Activated B cell treated with CpG ODN at 0.5 μM for 24 hours (primary cell): ENCODE measurements at places on chromosomes 3 and 15. TPM values are rescaled to one million over a fixed set of nuclear protein-coding genes. Genes with fewer than 3 reads are reported as not detected.

The TRH gene
- not detected in 2 replicates for total RNA-seq

The TP53BP1 gene
- 53.9 and 54.6 TPM in 2 replicates for total RNA-seq

DNA sequence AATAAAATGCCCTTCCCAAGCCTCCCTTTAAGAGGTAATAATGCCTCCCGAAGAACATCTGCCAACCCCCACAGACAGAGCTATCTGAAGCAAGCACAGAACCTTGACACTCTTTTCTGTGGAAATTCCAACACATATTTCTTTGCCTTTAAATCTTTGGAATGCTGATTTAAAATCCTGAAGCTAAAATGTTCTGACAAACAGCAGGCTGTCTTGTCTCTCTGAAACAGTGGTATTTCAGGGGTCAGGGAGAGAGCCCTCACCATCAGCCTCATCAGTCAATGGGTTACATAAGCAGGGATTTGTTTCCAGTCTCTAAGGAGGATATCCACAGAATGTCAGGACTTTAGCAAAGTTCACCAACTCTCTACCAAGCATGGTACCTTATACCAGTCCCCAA lies 27.8 kb upstream of the ARHGEF3 start:
- H3K4me3 ChIP-seq, result no peak overlapping the region
- no peaks in the 10 kb centered on the region for H3K36me3 ChIP-seq
- H3K27me3 ChIP-seq, result no peaks in the 10 kb centered on the region
- no peak overlapping the region for H3K27ac ChIP-seq
- H3K4me1 ChIP-seq, result no peaks in the 10 kb centered on the region

The PLA1A gene
- total RNA-seq, result 0.56 and 1.1 TPM in 2 replicates

DNA sequence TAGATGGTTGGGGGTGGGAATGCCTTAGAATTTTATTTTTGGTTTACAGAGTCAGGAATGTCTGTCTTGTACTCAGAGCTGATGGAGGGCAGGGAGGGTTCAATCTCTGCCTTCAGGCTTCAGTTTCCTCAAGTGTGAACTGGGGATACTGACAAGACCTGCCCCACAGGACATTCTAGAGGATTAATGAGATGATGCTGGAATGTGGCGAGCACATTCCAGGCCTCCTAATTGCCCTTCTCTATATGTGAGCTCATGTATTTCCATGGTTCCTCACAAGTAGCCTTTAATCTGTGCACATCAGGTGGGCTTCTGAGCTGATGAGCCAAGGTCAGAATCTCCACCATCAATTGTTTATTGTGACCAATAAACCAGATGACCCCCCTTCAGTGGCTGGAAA lies 90.4 kb downstream of the CACNA2D3 start:
- peaks cover 2% of the 10 kb centered on the region for H3K27me3 ChIP-seq
- no peak for DNase-seq
- no peak overlapping the region for H3K27ac ChIP-seq
- H3K4me3 ChIP-seq, result no peak overlapping the region
- H3K36me3 ChIP-seq, result no peaks in the 10 kb centered on the region

The DNAH12 gene
- total RNA-seq, result 0.05 and 0.22 TPM in 2 replicates

The EBLN2 gene
- total RNA-seq, result 6.9 and 9.4 TPM in 2 replicates

The ARHGEF26 gene
- 0.05 TPM in 1 of 2 replicates, not detected in the other for total RNA-seq

GRCh38 chr3:56975567-56975966 lies 84.9 kb upstream of the SPATA12 start:
- H3K27ac ChIP-seq, result no peak overlapping the region
- no peak overlapping the region for H3K4me3 ChIP-seq
- H3K4me1 ChIP-seq, result peaks cover under 1% of the 10 kb centered on the region

The C3orf80 gene
- total RNA-seq, result not detected in 2 replicates

- H3K4me3 ChIP-seq, result no peak overlapping the region
- H3K36me3 ChIP-seq, result peaks cover 2% of the 10 kb centered on the region
- DNase-seq, result no peak
These were observed 691 bp upstream of the HDGFL3 start for GRCh38 chr15:83208367-83208661.

- DNase-seq, result no peak
- H3K27me3 ChIP-seq, result peaks cover 9% of the 10 kb centered on the region
- H3K27ac ChIP-seq, result no peak overlapping the region
- no peak overlapping the region for H3K4me3 ChIP-seq
These were observed 44.6 kb downstream of the SLC12A1 start for GRCh38 chr15:48250640-48251076.

DNA sequence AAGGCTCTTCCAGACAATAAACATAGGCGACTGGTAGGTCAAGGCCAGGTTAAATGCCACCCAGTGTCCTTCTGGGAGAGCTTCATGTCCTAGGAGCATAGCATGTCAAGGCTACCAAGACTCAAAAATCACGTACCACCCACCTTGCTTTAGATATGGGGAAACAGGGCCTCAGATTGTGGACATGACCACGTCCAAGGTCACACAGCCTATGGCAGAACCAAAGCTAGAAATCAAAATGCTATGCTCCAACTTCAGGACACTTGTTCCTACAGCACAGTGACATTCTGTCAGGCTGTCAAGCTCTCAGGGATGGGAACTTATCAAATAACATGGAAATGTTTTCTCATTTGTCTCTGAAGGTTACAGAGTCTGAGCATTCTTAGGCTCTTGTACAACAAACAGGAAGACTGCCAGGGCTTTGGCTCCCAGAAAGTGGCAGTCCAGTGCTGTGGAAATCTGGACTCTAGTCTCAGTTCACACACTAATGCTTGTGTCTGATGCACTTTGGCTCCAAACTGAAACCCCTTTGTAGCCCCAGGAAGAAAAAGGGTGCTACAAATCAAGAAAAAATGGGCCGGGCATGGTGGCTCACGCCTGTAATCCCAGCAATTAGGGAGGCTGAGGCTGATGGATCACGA lies 170.4 kb upstream of the LPP start:
- peaks cover 11% of the 10 kb centered on the region for H3K27me3 ChIP-seq
- H3K4me1 ChIP-seq, result peaks cover 49% of the 10 kb centered on the region
- no peak overlapping the region for H3K4me3 ChIP-seq
- no peaks in the 10 kb centered on the region for H3K36me3 ChIP-seq
- H3K27ac ChIP-seq, result no peak overlapping the region
- no peak for DNase-seq

GRCh38 chr3:66499881-66500575 lies 794 bp downstream of the LRIG1 start:
- H3K27ac ChIP-seq, result no peak overlapping the region
- DNase-seq, result peak; percentile 46
- peak overlapping the region; percentile 82 for H3K4me3 ChIP-seq
- no peaks in the 10 kb centered on the region for H3K36me3 ChIP-seq
- peaks cover 23% of the 10 kb centered on the region for H3K4me1 ChIP-seq

- peaks cover 3% of the 10 kb centered on the region for H3K27me3 ChIP-seq
- no peaks in the 10 kb centered on the region for H3K36me3 ChIP-seq
- no peak overlapping the region for H3K4me3 ChIP-seq
- no peak overlapping the region for H3K27ac ChIP-seq
- DNase-seq, result no peak
These were observed 982.9 kb downstream of the TUSC7 start for GRCh38 chr3:117692416-117692995.

DNA sequence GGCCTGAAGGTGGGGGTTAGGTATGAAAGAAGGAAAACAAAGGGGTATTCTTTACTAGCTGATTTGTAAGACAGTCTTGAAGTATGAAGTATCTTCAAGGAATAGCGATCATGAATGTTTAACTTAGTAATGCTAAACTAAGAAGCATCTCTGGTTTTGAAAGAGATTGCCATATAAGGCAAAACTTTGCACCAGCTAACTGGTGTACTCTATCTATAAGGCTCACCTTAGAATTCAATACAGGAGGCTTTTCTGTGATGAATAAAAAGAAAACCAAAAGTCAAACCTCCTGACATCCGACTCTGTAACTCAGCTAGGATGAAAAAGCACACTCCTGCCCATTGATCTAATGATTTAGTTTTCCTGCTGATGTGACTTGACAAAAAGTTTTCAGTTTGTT lies 54.7 kb downstream of the FOXP1 start:
- peaks cover 2% of the 10 kb centered on the region for H3K27me3 ChIP-seq
- no peak for DNase-seq
- peaks cover 40% of the 10 kb centered on the region for H3K4me1 ChIP-seq
- no peak overlapping the region for H3K27ac ChIP-seq
- H3K4me3 ChIP-seq, result no peak overlapping the region

GRCh38 chr3:43699864-43700263 lies 9.1 kb downstream of the ABHD5 start:
- DNase-seq, result no peak
- no peak overlapping the region for H3K4me3 ChIP-seq
- no peak overlapping the region for H3K27ac ChIP-seq
- peaks cover 9% of the 10 kb centered on the region for H3K36me3 ChIP-seq
- H3K27me3 ChIP-seq, result no peaks in the 10 kb centered on the region

DNA sequence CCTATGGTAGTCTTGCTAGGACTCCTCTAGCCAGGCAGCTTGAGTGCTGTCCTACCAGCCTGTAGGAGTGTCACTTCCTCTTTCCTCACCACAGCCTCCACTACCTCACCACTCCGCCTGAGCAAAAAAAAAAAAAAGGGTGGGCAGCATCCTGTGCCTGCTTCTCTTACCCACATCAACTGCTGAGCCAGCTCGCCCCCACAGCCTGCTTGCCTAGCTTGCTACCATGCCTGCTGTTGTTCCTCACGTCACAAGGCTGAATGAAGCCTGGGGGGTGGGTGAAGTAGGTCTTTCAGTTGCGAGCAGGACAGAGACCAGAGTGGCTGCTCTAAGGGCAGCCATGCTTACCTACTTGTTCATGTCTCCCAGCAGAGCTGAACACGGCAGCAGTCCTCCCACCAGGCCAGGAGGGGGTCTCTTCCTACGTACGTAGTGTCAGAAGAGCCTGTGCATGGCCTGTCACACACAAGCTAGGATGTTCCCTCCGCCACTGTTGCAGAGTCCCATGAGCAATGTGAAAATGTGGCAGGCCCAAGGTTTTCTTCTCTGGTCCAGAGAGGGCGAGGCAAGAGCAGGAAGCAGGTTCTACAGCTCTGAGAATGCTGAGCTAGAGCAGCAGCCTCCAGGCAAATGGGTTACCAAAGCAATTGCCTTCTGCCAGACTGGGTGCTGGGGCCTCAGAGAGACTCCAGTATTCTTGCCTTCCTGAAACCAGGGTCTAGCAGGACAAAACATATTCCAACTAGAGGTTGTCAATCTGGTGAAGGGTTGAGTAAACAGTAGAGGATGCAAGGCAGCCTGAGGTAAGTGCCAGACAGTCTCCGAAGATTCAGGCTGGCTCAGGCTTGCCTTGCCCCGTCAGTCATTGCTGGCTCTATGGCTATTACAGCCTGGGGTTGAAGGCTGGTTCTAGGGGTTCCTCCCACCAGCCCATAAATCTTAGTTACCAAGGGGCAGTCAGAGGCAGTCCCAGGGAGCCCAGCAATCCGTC lies 8.1 kb downstream of the PPM1M start:
- H3K36me3 ChIP-seq, result peaks cover 77% of the 10 kb centered on the region
- H3K27ac ChIP-seq, result peak overlapping the region; percentile 97
- DNase-seq, result peak; percentile 58
- H3K27me3 ChIP-seq, result no peaks in the 10 kb centered on the region

- H3K4me1 ChIP-seq, result peaks cover 30% of the 10 kb centered on the region
- no peak for DNase-seq
- H3K27me3 ChIP-seq, result no peaks in the 10 kb centered on the region
- H3K27ac ChIP-seq, result peak overlapping the region; percentile 72
- peaks cover 65% of the 10 kb centered on the region for H3K36me3 ChIP-seq
- peak overlapping the region; percentile 21 for H3K4me3 ChIP-seq
These were observed 44.5 kb downstream of the OXNAD1 start for GRCh38 chr3:16309558-16309957.

DNA sequence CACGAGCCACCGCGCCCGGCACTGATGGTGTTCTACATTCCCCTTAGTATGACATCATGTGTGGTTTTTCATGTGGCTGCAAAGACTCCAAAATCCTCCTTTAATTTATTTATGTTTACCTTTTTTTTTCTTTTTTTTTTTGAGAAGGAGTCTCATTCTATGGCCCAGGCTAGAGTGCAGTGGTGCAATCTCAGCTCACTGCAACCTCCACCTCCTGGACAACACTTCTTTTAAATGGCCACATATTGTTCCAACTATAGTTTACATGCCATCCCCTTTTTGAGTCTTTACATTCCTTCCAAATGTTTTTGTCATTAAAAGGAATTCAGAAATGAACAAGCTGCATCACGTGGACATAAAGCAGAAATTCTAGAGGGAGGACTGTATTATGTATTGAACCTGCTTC lies 10.3 kb upstream of the CDV3 start:
- H3K27me3 ChIP-seq, result no peaks in the 10 kb centered on the region
- H3K36me3 ChIP-seq, result no peaks in the 10 kb centered on the region
- H3K27ac ChIP-seq, result no peak overlapping the region
- DNase-seq, result no peak

- no peaks in the 10 kb centered on the region for H3K4me1 ChIP-seq
- no peak overlapping the region for H3K4me3 ChIP-seq
- no peak overlapping the region for H3K27ac ChIP-seq
- no peak for DNase-seq
- H3K36me3 ChIP-seq, result no peaks in the 10 kb centered on the region
These were observed 43.3 kb upstream of the CCDC174 start for GRCh38 chr3:14608298-14608697.

DNA sequence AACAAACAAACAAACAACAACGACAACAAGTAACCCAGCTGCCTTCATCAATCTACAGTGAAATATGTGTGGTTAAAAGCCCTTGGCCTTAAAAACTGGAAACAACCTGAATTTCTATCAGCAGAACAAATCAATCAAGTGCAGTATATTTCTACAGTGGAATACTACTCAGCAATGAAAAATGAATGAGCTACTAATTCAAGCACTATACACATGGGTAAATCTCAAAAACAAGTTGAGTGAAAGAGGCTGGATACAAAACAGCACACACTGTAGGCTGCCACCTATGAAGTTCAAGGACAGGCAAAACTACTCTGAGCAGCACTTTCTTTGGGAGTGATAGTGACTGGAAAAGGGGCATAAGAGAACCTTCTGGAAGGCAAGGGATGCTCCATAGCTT lies 395.5 kb upstream of the PROK2 start:
- H3K27me3 ChIP-seq, result peaks cover 2% of the 10 kb centered on the region
- peaks cover 54% of the 10 kb centered on the region for H3K4me1 ChIP-seq
- DNase-seq, result no peak
- H3K36me3 ChIP-seq, result no peaks in the 10 kb centered on the region
- no peak overlapping the region for H3K27ac ChIP-seq
- H3K4me3 ChIP-seq, result no peak overlapping the region

DNA sequence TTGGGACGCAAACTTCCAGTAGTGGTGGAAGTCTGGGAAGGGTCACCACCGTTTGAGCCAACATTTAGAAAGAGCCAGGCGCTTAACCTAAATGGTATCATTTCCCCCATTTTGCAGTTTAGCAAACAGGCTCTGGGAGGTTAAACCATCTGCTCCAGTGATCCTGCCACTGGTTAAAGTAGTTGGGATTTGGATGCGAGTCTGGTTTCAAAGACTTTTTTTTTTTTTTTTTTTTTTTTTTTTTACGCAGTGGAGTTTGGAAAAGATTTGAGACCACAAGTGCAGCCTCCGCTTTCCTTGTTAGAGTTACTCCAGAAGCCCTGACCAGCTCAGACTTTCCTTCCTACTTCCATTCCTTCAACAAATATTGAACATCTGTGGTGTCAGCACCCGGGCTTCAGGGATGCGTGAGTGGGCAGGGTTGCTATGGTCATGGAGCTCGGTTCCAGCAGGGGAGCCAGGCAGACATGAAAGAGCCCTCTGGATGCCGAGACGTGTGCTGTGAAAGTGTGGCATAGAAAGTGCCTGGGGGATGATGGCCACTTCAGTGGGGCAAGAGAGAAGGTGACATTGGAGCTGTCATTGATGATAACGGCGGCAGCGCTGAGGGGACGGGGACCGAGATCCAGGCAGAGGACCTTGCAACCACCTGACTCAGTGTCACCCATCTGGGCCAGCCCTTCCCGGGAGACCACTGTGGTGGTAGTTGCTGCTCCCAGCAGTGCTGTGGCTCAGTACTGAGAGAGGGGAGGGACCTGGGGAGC lies 1.1 kb upstream of the RNU6-1 start:
- no peak for DNase-seq
- H3K36me3 ChIP-seq, result peaks cover 10% of the 10 kb centered on the region
- peak overlapping the region; percentile 93 for H3K27ac ChIP-seq
- H3K4me1 ChIP-seq, result peaks cover 33% of the 10 kb centered on the region
